ACHN (cell line): ENCODE measurements at places on chromosomes 16 and 17.

DNA sequence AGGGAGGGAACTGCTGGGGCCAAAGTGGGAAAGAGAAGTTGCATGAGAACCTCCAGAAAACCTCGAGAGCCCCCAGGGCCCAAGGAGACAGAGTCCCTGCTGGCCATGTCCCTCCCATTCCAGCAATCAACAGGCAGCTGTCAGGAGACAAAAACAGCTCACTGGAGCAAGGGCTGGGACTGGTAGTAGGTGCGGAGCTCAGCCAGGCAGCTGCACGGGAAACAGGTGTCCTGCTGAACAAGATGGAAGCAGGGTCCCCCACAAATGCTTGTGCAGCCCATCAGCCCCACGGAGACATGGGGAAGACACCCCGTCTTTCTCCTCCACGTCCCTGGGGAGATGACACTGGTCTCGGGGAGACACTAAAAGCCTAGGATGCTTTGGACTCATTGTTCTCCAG is 34.5 kb downstream of the SDK2 start:
- no peak for DNase-seq

- peak; percentile 85 for DNase-seq
These were observed 66.8 kb downstream of the DNAH3 start for GRCh38 chr16:21083729-21084268.

GRCh38 chr17:42179911-42180410 is 981 bp downstream of the KCNH4 start:
- DNase-seq = peak; percentile 67

- DNase-seq = no peak
These were observed 3.4 kb upstream of the BECN1 start for GRCh38 chr17:42827472-42827871.

GRCh38 chr16:70574595-70575271 is 51.1 kb downstream of the SF3B3 start:
- DNase-seq = no peak

DNA sequence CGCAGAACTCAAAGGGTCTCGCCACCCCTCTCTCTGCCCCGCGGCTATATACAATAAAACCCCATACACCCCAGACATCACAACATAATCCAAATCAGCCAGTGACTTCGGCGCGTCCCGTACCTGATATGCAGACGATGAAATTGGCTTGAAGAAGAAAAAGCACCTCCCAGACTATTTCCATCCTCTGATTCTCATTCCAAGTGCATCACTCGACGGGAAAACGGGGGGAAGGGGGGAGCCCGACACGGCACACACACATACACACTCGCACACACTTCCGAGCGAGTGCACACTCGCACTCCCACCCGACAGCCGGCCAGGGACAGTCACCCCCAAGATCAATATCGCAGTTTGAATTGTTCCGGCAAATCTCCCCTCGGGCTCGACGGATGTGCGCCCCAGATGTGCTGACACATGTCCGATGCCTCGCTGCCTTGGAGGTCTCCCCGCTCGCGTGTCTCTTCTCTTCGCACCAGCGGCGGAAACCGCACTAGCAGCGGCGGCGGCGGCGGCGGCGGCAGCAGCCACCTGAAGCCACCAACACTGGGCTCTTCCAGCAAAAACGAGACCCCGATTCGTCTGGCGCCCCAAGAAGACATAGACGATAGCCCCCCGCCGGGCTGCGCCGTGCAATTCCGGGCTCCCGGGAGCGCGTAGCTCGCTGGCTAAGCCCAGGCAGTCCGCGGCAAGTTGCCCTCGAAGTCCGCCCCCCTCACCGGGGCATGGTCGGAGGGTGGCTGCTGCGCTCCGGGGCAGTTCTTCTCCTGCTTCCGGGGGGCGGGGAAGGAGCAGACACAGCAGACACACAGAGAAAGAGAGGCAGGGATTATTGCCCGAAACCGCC is 688 bp downstream of the CA10 start:
- DNase-seq = no peak
